ENCODE measurements at places on chromosomes 6 and 20.

DNA sequence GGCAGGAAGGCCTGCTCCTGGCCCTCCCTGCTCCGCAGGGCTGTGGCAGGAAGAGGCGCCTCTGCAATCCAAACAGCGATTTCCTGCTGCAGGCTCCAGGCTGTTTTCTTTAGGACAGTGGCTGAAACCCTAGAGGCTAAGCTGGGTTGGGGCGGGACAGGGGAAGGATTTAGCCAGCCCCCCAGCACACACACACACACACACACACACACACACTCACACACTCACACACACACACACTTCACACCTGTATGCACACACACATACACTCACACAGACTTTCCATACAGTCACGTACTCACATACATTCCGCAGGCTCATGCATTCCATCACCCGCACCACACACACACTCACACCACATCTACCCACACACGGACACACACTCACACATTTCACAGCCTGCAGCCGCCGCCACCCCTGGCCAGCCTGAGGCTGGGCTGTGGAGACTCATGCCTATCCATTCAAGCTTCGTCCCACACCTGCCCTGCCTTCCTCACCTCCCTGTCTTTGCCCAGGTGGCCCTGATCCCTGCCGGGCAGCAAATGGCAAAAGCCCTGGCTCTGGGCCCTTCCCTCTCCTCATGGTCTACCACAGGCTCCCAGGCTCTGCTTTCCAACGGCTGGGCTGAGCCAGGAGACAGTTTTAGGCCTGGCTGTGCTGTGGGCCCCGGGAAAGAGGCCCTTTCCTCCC lies 17.9 kb downstream of the MDFI start:
- DNase-seq = no peak

DNA sequence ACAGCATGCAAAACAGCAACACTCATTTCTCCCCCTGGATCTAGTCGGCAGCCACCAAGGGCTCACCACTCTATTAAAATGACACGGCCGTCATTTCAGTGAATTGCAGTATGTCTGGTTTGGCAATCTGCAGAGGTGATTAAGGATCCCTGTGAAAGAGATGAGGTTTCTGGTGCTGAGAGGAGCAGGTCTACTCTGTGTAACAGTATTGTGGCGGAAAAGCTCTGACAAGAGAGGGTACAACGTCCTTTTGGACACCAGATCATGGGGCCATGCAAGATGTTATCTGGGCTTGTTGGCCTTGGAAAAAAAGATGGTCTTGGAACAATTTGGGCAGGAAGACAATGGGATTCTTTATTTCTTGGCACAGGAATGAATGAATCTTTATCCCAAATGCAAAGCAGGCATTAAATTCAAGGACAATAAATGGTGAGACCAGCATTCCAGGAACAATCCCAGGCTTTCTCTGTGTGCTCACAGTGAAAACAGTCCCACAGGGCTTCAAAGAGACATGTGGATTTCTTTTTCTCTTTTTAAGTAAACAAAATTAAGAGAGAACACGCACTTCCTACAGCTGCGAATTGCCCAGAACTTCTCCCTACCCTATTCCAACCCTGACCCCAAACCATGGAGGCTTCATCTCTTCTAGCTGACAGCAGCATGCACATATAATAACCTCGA lies 33.7 kb upstream of the ADGRF1 start:
- DNase-seq = no peak

DNA sequence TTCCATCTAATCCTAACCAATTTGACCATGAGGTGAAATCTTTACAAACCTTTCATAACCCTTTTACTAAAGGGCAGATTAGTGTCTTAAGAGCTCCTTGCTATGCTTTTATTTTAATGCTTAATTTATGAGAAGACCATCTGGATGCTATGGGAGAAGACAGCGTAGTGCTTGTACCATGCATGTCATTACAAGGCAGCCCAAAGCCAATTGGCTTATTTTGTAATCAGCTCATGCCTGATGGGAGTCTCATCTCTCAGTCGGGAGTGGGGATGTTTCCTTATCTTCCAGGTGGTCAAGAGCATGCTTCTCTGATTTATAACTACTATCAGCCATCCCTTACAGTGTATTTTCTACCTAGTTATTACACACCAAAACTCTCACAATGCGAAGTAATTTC lies 304.7 kb downstream of the FARS2 start:
- no peak for DNase-seq

GRCh38 chr6:24768361-24768760 lies 6.4 kb upstream of the GMNN start:
- no peak for DNase-seq

Data from AML-193 (cell line).